IPS DF 6.9 (cell line): ENCODE measurements at places on chromosomes 3 and 15.

DNA sequence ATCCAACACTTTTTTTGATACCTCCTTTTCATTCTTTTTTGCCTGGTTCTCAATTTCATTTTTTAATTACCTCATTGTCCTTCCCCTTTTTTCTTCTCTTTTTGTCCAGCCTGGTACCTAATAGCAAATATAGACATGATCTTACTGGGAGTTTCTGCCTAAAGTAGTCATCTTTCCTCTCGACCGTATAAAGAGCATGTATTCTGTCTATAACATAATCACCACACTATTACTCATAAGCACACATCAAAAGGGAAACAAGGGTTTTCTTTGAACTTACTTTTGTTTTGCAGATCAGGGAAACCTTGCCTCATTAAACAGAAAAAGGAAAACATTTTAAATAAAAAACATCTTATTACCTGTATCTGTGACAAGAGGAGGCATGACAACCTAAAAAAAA lies 33.0 kb downstream of the FAM98B start:
- no peak for DNase-seq

GRCh38 chr3:165195241-165195639 lies 944 bp downstream of the SLITRK3 start:
- no peak for DNase-seq

- DNase-seq, result peak; percentile 85
Observed at GRCh38 chr3:187669675-187670504, at the start of gene SST. Gene SST, minus strand, starts transcription at chr3:187670394. Its CDS starts 103 bp downstream, at chr3:187670291.

DNA sequence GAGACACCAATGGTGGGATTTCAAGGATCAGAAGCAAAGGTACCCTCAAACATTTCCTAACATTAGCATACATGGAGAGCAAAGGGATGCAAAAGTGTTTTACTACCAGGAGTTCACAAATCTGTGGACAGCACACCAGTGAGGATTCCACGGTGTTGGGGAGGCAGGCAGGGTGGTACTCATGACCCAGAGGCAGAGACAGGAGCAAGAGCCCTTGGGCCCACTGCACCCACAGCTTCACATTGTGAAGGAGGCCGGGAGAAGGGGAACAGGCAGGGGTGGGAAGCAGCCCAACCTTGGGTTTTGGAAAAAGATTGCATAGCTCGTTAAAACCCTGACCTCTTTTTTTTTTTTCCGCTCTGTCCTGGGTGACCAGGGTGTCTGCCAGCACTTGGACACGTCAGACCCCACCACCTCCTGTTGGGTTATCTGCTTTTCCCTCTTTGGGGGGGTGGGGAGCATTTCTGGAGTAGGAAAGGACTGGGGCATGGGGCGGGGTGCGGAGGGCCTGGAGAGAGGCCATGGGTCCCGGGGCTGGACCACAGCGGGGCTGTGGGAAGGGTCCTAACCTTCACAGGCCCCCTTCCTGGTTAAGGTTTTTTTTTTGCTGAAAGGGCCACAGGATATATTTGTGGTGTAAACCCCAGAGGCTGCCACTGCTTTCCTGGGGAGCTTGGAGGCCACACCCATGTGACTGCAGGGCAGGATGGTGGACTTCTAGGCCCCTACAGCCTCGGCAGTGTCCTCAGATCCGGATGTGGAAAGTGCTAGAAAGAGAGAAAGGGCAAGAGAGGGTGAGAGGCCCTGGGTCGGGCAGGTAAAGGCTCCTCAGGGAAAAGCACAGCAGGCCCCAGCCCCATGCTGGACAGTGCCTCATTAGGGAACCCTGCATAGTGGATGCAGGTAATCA lies 12.5 kb downstream of the SH2D7 start:
- no peak for DNase-seq

- DNase-seq, result no peak
Observed at GRCh38 chr15:52178765-52179164, 12.4 kb downstream of the GNB5 start.

GRCh38 chr15:80698676-80699075 lies 3.6 kb downstream of the ABHD17C start:
- DNase-seq, result no peak

GRCh38 chr3:150150633-150151032 lies 179.9 kb upstream of the PFN2 start:
- no peak for DNase-seq

DNA sequence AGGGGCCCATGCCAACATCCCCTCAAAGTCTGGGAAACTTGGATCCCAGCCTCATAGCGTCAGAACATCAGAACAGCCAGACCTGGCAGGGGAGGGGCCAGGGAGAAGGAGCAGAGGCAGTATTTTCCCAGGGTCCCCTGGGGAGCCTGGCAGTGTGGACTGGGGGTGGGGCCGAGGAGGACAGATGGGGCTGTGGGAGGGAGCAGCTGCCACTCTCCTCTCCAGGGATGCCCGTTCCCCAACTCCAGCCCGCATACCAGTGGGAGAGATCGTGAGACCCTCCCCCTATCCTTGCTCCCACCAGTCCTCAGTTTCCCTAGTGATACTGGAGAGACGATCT lies 6.5 kb upstream of the DNAJB8 start:
- DNase-seq, result no peak

- no peak for DNase-seq
Observed at GRCh38 chr15:79136434-79137046, 46.0 kb upstream of the RASGRF1 start.

- peak; percentile 20 for DNase-seq
Observed at GRCh38 chr3:29515451-29515850, 234.6 kb downstream of the RBMS3 start.

DNA sequence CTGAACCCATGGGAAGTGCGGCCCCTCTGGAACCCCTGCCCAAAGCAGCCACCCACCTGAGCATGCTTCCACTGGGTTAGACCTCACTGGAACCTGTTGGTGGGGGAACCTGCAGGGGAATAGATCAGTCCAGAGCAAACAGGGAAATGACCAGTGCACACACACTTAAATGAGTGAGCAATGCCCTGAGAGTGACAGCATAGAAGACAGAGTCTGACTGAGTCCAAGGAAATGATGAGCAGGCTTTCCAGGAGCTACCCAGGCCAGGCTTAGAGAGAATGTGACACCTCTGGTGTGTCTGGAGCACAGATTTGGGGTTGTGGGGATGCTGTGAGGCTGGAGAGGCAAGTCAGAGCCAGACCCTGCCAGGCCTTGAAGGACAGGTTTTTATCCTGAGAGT lies 28.5 kb downstream of the PLA1A start:
- DNase-seq, result no peak
